Erythroblast (primary cell): ENCODE measurements at places on chromosomes 5 and 9.

DNA sequence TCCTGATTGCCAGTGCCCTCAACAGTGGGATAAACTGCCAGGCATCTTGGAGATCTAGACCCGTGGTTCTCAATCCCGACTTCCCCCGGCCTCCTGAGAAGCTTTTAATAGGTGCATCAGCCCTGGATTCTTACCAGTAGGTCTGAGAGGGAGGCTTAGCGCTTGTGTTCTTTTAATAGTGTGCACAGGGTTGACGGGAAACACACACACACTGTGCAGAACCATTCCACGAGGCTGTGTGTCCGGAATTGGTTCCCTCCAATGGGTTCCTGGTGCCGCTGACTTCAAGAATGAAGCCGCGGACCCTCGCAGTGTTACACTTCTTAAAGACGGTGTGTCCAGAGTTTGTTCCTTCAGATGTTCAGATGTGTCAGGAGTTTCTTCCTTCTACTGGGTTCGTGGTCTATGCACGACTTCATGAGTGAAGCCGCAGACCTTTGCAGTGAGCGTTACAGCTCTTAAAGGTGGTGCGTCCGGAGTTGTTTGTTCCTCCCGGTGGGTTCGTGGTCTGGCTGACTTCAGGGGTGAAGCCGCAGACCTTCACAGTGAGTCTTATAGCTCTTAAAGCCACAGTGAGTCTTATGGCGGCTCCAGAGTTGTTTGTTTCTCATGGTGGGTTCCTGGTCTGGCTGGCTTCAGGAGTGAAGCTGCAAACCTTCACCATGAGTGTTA is 46.6 kb upstream of the PRSS3 start:
- DNase-seq = no peak

DNA sequence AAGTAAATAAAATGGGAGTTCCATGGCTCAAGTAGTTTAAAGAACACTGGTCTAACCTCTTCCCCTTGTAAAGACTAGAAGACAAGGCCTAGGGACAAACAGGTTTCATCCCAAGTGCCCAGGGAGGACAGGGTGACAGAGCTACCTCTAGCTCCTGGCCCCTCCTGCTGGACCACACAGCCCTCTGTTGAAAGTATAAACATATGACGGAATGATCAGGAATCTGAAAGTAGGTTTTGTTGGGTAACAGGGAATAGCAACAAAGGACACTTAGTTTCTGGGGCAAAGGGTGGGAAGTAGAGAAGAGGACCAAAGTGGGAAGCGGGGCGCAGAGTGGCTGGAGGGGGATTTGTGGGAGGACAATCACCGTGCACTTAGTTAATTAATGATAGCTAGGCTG is 67.0 kb upstream of the DAB2IP start:
- DNase-seq = no peak

DNA sequence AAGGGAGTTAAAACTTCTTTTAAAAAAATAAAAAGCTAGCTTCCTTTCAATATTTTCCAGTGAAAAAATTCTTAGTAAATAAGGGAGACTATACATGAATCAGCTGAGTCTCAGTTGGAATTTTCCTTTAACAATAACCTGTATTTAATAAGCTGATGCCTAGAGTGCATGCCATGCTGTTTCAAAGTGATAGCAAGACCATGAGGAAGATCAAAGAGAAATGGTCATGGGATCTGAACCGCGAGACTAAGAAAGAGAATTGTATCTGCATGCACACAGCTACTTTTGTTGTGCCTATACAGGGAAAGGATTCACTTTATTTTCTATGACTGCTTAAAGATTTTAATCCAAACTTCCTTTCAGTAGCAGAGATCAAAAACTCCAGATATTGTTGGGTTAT is 2217.0 kb downstream of the MAT2B start:
- DNase-seq = no peak

GRCh38 chr5:151601391-151601790 is 10.3 kb upstream of the FAT2 start:
- DNase-seq = no peak

- no peak for DNase-seq
These were observed 163.7 kb downstream of the ELAVL2 start for GRCh38 chr9:23662320-23662719.

GRCh38 chr9:125591888-125592287 is 115.1 kb downstream of the MAPKAP1 start:
- DNase-seq = no peak

- no peak for DNase-seq
These were observed 82.2 kb upstream of the IL12B start for GRCh38 chr5:159412284-159413046.

DNA sequence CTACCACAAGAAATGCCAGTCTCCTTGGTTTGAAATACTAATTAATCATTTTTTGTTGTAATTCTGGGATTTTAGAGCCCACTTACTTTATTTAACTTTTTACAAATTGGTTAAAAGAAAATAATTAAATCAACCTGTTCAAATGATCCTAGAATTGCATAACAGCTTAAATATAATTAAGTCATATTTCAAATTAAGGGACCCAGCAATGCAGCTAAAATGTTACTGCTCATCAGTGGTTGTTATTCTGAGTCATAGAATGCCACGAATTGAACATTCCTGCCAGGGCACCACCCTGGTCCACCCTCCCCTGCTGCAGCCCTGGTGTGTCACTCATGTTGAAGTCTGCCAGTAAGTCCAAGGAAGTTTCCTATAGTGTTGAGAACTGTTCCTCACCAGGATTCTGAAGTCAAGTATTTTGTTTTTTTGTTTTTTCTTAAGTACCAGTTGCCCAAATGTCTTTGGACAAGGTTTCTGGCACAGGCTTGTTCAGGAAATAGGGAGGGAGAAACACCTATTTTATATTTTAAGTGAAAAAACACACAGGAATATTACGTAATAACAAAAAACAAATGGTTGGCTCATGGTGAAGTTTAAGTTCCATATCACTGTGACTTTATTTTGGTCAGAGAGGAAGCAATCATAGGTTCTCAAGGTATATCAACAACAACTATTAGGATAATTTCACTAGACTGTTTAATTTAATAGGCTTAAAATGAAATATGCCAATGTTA is 4.3 kb upstream of the ITGA1 start:
- DNase-seq = no peak

- DNase-seq = no peak
These were observed 25.3 kb upstream of the SIL1 start for GRCh38 chr5:139223481-139223880.

DNA sequence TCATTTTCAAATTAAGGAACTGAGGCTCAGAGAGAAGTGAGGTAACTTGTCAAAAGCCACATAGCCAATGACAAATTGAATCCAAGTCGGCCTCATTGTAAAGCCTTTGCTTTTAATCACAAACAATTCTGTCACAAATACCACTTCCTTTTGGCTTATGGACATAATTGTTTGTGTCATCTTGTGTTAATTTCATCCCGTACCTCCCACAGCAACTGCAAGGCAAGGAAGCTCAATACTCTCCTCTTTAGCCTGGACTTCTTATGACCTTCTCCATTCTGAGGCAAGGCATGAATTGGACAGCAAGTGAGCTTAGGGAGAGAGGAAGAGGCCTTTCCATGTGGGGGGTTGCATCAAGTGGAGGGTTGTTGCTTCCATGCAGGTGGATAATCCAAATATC is 62.2 kb upstream of the SLC2A8 start:
- no peak for DNase-seq

DNA sequence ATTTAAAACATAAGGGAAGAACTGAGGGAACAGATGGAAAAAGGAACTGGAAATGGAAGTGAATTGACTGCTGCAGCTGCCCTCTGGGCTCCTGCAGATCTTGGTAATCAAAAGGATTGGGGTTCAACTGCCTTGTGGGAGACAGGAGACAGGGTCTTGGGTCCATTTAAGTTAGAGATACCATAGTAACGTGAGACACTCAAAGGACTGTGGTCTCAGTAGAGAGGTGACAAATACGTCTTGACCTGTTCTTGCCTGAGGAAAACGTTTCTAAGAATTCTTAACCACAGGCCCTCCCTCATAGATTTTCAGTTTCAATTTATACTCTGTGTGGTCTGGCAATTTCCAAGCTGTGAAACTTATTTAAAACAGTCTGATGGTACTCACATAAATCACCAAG is 100.8 kb upstream of the DHFR start:
- DNase-seq = no peak

DNA sequence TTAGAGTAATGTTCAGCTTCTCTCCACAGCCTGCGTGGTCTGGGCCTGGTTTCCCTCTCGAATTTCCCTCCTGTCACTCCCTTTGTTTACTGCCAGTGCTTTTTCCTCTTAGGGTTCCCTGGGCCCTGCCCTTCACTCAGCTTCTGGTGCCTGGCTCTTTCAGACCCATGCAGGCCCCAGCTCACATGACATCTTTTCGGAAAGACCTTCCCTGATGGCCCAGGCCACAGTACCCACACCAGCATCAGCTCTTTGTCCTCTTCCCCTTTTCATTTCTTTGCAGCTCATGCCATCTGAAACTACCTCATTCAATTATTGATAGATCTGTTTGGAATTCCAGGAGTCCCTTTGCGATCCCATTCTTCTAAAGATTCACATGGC is 68.1 kb upstream of the ABL1 start:
- DNase-seq = no peak

- peak; percentile 21 for DNase-seq
These were observed 60.5 kb downstream of the GLDC start for GRCh38 chr9:6584881-6585597.

- DNase-seq = no peak
These were observed 221.3 kb upstream of the FTMT start for GRCh38 chr5:121630402-121630801.

- no peak for DNase-seq
These were observed 110.8 kb upstream of the POC5 start for GRCh38 chr5:75828029-75828428.

DNA sequence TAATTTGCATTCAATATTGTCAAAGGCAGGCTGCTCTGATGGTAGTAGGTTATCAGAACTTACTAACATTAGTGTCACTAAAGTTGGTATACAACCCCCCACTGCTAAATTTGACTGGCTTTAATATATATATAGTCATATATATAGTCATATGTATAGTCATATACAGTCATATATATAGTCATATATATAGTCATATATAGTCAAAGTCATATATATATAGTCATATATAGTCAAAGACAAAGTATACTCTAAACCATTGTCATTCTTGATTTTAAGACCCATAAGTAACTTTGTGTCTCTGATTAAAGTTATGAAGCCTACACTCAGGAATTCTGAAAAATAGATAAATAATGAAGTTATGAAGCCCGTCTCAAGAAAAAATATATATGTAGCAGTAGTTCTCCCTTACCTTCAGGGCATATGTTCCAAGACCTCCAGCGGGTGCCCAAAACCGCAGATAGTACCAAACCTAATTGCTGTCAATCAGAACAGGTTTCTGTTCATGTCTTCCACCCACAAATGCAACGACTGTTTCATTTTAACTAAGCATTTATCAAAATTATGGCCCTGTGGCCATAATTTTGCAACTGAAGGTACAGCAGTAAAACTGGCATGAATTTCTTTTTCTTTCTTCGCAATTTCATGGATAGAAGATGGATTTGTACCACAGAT is 40.1 kb downstream of the TRPM6 start:
- DNase-seq = no peak

- DNase-seq = peak; percentile 74
These were observed 24.7 kb upstream of the TMEM250 start for GRCh38 chr9:136143215-136144001.

DNA sequence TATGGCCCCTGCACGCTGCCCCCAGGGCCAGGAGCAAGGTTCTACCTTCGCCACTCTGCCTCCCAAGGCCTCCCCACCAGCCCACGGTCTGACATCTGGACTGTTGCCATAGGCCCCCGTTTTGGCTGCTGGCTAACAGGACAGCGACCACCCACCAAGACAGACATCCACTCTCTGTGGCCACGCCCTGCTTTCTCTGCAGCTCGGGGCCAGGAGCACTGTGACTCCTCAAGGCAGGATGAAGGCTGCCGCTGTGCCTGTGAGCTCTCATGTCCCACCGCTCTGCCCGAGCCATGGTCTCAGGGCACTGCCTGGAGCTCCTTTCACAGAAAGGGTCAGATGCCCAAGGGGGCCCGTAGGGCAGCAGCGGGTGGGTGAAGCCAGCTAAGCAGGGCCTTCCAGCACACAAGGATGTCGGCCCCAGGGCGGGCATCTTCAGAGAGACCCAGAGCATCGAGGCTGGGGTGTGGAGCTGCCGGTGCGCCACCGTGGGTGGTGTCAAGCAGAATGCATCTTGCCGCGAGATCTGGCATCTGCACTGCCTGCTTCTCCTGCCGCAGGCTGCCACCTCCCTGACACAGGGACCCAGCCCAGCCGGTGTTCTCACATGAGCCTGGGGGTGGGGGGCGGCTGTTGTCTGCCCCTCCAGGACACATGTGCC is 92.2 kb upstream of the ADAMTS2 start:
- no peak for DNase-seq

GRCh38 chr5:2149195-2149539 is 266.4 kb upstream of the IRX4 start:
- DNase-seq = no peak

GRCh38 chr9:96419691-96419969 is 1.5 kb upstream of the ZNF367 start:
- no peak for DNase-seq

DNA sequence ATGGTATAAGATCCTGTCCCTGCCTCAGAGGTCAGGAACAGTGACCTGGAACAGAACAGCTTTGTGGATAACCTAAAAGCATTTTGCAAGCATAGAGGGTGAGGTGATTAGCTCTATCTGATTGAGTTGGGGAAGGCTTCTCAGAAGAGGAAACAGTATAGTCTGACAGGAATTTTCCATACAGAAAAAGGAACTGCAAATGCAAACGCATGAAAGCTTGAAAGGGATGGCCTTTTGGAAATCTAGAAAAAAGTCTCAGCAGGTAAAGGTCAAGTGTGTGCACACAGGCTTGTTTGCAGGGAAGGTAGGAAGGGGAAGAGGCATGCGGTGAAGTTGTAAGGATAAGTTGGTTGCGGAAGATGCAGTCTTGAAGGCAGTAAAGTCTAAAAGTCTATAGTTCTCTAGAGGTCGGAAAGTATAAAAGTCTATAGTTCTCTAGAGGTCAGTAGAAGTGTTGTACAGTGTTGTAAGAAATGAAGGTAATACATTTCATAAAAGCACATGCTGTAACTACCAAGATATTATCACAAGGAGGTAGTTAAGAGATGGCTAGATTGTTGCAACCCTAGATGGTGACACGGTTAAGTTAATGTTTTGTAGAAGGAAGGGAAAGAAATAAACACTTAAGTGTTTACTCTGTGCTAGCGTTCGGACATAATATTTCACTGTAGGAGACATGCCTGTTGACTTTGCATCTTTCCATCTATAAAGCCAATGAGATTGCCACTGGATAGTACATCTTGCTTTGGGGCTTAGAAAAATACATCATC is 16.7 kb upstream of the HSPB3 start:
- no peak for DNase-seq

GRCh38 chr5:93257616-93258015 is 323.4 kb downstream of the NR2F1-AS1 start:
- DNase-seq = no peak

- DNase-seq = no peak
These were observed 10.4 kb downstream of the PLPP7 start for GRCh38 chr9:131299961-131300347.

GRCh38 chr5:159782197-159782994 is 133.9 kb upstream of the ADRA1B start:
- DNase-seq = no peak

GRCh38 chr9:121450241-121450640 is 49.4 kb downstream of the GGTA1 start:
- no peak for DNase-seq
